ENCODE measurements at places on chromosomes 12 and 14. TPM values are rescaled to one million over a fixed set of nuclear protein-coding genes. Genes with fewer than 3 reads are reported as not detected.

Gene SLC22A17
- polyA plus RNA-seq = 47.2 TPM

Gene RNASE7
- not detected for polyA plus RNA-seq

Gene RASSF9
- polyA plus RNA-seq = 0.95 TPM

DNA sequence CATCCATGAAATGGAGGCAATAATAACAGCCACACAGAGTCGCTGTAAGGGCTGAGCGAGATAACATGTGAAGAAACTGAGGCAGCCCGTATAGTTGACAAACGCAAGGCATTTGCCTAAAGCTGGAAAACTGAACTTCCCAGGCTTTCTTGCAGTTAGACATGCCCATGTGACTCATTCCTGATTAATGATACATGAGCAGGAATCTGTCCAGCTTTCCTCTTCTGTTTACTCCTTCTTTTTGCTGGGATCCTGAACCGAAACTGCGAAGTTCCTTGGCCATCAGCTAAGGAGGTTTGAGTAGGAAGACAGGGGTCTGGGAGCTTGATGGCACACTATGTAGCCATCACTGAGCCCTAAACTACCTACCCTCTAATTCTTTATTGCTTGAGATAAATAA is 52.2 kb downstream of the ST8SIA1 start:
- DNase-seq = no peak

GRCh38 chr14:38553586-38553985 is 297.7 kb upstream of the CLEC14A start:
- DNase-seq = no peak

- no peak for DNase-seq
Measured at GRCh38 chr12:84726780-84727179, 185.8 kb downstream of the SLC6A15 start.

DNA sequence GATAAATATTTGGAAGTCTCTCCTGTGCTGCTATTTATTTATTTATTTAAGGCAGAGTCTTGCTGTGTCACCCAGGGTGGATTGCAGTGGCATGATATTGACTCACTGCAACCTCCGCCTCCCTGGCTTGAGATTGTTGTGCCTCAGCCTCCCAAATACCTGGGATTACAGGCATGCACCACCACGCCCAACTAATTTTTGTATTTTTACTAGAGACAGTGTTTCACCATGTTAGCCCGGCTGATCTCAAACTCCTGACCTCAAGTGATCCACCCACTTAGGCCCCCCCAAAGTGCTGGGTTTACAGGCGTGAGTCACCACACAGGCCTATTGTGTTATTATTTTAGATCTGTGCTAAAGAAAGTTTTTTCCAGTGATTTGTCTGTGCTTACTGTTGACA is 225.2 kb downstream of the CCER1 start:
- DNase-seq = no peak

GRCh38 chr12:3196488-3196887 is 119.3 kb downstream of the TSPAN9 start:
- no peak for DNase-seq

DNA sequence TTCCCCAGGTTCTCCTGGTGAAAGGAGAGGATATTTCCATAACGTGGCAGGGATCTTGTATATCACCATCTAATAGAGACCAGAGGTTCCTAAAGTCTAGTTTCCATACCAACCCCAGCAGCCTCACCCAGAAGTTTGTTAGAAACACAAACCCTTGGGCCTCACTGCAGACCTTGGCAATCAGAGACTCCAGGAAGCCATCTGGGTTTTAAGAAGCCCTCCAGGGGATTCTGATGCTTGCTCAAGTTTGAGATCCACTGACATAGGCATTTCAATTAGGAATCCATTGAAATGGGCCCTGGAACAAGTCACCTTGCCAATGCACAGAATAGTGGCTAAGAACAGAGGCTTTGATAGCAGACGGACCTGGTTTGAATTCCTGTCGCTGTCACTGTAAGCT is 2.2 kb upstream of the CMKLR1 start:
- no peak for DNase-seq

GRCh38 chr12:19915392-19916195 is 452.7 kb upstream of the PDE3A start:
- DNase-seq = no peak
